ENCODE measurements at places on chromosomes 5 and 9.

DNA sequence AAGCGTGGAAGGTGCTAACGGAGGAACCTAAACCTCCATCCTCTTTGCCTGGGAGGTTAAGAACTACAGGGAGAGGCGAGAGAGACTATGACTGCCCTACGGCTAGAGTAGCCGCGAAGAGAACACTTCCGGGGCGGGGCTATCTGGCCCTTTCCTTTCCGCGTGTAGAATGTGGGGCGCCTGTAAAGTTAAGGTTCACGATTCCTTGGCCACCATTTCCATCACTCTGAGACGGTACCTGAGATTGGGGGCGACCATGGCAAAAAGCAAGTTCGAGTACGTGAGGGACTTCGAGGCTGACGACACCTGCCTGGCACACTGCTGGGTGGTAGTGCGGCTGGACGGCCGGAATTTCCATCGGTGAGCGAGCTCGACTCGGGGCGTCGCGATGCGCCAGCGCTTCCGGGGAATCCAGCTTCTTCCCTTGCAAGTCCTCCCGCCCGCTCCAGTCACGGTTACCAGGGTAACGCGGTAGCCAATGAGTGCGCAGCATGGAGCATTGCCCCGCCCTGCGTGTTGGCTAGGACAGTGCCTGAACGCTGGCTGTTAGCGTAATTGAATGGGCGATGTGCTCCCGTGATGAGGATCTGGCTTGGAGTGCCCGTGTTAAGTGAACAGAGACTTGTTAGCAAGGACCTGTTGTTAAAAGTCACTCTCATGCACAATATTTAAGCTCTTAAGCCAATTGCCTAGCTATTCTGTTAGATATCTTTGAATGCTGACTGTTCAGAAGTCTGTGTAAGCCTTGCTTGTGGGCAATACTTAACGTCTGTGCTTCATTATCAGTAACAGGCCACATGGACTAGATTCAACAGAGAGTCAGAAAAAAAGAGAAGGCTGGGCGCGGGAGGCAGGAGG lies at the start of gene THG1L:
THG1L (plus strand) TSS at position 149 of the 858 bp plus-strand sequence; CDS start at position 170, 21 bp downstream.
- peak; percentile 99 for DNase-seq

DNA sequence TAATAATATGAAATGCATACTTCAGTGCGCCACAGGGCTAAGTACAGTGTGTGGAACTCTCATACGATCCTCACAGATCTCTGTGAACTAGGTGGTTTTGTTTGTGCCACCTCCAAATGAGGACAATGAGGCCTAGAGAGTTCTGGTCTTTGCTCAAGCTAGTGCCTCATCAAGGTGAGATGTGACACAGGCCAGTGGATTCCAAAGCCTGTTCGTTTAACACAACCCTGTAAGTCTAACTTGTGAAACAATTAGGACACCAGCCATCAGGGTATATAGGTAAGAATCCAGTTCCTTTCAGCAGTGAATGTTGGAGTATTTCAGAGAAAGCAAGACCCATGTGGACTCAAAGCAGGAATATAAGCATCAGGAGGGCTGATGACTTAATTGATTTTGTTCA lies 130.7 kb upstream of the GAS1 start:
- no peak for DNase-seq

DNA sequence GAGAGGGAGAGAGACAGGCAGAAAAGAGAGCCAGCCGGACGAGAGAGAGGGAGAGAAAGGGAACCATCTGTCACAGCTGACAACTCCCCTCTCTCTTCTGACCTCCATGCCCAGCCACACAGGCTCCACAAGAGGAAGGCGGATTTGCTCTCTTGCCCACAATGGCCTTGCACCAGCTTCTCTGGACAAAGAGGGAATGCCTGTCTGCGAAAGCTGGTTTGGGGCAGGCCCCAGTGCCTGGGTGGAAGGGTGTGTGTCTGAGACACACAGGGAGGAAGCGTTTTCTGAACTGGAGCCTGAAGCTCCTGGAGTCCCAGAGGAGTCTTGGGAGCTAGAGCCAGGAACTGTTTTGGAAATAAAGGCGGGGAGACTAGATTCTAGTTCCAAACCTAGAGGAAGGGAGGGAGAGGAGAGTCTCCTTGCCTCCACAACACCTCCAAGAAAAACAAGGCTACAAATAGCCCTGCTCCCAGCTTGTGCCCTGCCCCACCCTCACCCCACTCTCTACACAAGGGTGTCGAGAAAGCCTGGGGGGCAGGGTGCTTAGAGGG lies 12.5 kb downstream of the C1QTNF2 start:
- DNase-seq = no peak

DNA sequence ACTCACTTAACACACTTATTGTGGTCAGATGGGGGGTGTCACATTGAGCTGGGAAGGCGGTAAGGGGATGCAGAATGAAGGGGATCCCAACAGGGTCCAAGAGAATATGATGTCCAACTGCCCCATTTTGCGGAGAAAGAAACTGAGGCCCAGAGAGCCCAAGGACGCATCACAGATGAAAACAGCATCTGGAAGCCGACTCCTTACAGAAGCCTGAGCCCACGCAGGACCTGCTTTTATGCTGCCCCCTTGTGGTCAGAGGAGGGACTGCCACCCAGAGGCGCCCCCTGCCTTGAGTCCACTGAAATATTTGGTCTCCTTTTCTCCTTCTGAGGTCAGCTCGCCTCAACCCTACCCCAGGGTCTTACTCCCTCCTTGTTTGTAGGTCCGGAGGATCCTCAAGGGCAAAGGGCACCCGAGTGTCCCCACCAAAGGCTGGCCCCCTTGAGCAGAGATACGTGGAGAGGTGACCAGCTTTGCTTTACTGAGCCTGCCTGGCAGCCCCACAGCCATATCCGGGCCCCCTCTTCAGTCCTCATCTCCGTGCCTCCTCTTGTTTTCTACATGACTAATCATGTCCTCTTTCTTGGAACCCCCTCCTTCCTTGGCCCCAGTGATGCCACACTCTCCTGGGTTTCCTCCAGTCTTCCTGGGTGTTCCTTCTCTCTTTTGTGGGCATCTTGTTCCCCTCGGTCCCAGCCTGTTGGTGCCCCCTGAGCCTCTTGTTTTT lies 30.0 kb upstream of the TTLL11 start:
- peak; percentile 44 for DNase-seq

GRCh38 chr5:101969742-101970141 lies 326.3 kb downstream of the SLCO4C1 start:
- no peak for DNase-seq

DNA sequence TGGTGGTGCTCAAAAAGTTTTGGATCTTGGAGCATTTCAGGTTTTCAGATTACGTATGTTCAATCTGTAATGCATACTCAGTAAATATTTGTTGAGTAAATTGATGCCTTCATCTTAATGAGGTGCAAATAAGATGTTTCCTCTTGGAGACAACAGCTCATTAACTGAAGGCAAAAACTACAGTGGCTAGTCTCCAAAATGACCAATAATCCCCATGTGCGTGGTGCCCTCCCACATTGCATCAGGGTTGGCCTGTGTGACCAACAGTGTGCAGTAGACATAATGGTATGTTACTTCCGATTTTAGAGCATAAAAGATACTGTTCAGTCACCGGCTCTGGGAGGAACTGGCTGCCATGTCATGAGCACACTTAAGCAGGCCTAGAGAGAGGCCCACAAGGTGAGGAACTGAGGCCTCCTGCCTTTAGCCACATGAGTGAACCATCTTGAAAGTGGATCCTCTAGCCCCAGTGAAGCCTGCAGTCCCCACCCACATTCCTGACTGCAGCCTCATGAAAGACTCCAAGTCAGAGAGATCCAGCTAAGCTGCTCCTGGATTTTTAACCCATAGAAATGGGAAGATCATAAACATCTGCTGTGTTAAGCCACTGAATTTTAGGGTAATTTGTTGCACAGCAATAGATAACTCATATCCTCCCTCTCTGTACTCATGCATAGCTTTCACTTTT lies 55.7 kb downstream of the LIFR start:
- no peak for DNase-seq

- no peak for DNase-seq
Observed at GRCh38 chr5:43367909-43368669, 44.1 kb downstream of the CCL28 start.

DNA sequence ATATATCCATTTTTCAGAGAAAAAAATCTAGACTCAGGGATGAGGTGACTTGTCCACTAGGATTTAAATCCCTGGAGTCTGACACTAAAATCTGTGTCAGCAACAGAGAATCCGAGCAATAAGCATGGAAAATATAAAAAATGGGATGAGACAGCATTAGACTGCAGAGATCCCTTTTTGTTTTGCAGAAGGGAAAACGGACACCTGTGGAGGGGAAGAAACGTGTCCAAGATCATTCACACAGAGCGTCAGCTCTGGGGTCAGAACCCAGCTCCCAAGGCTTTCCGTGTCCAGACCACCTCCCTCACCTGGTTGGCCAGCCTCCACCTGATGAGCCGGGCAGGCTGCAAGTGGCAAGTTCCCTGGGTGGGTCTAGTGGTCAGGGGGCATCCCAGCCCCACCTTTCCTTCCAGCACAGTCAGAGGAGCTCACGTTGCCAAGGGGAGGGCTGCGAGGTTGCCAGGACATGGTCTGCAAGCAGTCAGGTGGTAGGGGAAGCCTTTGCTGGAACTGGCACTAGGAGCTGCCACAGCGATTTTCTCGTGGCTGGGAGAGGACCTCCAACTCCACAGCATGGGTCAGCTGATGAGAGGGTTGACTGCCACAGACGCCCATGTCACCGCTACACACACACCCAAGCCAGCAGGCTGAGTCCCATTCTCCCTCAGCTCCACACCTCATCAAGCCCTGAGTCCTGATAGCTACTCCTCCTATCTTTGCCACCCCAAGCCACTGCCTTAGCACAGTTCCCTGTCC lies 65.9 kb upstream of the CPLX2 start:
- no peak for DNase-seq

GRCh38 chr9:88535226-88536022 lies 446 bp downstream of the NXNL2 start:
- DNase-seq = no peak

DNA sequence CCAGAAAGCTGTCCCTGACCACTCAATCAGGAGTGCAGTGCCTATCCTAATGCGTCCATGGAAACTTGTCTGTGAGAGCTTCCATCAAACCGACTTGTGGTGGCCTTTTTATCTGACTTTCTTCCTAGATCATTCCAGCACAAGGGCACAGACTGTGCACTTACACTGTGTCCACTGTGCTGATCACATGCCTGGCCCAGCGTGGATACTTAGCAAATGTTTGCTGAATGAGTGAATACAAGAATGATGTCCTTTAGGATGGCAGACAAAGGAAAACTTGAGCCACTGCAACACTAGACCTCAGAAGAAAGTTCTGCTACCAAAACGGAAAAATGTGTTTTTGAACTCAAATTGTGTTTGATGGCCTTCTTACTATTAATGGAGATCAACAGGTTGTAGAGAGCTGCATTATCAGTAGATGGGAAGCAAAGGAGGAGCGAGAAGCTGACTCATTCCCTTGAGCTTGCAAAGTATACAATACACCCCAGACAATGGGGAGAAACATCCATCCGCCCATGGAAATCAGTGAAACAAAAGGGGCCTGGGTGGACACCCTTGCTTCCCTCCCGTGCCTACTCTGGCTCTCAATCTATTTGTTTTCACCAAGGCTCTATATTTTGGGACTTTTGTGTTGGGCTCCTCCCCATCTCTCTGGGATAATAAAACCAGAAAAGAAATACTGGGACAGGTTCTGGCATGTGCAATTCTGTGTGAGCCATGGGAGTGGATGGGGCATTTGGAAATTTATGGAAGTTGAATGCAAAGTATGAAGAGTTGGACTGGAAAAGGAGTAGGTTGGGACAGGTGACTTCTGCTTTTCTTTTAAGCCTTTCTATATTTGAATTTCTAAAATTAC lies 76.2 kb upstream of the ZFAND5 start:
- DNase-seq = no peak

- no peak for DNase-seq
Observed at GRCh38 chr9:76793784-76794431, 29.7 kb downstream of the PCA3 start.

DNA sequence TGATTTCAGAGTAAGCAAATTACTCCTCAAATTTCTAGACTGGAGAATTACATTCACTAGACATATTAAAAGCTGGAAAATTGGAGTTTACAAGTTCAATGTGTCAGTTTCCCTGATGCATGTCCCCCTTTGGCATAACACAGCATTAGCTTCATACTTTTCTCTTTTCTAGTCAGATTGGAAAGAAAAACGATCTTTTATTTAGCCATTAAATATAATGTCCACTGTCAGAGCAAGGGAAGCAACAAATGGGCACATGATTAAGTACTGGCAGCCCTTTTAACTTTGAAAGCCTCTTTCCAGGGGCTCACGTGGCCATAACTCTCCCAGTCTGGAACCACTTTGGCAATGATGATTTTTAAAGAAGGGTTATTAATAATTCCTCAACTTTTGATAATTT lies 203.3 kb downstream of the KCNN2 start:
- no peak for DNase-seq

DNA sequence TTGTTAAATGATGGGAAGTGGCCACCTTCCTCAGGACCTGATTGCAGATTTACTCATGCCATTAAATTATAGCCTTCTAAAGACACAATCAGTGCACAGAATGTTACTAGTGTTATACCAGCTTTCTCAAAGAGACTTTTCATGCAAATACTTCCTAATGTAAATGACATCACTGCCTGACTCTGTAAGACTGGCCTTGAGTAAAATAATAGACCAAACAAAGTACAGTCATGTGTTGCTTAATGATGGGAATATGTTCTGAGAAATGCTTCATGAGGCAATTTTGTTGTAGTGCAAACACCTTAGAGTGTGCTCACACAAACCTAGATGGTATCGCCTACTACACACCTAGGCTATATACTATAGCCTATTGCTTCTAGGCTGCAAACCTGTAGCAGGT lies 17.0 kb upstream of the C1QTNF3 start:
- DNase-seq = no peak

GRCh38 chr5:14178671-14179211 lies 35.6 kb downstream of the TRIO start:
- DNase-seq = no peak

- DNase-seq = no peak
Observed at GRCh38 chr5:28850320-28850921, 1812.0 kb upstream of the CDH9 start.

DNA sequence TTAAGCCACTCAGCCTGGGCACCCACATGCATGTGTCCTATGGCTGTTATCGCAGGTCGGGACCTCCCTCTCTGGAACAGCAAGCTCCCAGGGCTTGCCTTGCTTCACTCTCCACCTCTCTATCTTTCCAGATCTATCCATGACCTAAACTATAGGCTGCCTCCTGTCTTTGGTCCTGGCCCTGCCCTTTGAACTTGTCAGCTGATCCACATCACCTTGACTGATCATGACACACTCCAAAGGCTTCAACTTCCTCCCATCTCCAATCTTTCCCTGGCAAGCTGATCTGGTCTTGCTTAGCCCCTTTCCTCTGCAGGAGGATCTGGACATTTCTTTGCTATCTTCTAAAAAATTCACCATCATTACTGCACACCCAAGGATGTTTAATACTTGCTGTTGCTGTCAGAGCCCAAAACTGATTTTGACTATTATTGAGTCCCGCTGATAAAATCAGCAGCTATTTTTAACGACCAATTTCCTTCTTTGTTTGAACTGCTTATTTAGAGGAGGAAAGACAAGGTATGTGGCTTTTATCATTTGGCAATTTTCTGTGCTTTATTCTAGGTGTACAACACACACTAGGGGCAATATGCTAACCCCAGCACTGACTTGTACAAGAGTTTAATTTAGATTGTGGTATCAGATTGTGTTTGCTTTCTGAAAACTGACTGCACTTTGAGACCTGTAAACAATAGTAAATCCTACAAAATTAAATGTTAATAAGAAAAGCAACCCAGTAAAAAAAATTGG lies 33.5 kb downstream of the CARTPT start:
- DNase-seq = no peak
